NCI-H2171 (cell line): ENCODE measurements at places on chromosomes 2 and 18.
A peak's percentile ranks its signal among the peaks of the same experiment; 100 is the strongest.

DNA sequence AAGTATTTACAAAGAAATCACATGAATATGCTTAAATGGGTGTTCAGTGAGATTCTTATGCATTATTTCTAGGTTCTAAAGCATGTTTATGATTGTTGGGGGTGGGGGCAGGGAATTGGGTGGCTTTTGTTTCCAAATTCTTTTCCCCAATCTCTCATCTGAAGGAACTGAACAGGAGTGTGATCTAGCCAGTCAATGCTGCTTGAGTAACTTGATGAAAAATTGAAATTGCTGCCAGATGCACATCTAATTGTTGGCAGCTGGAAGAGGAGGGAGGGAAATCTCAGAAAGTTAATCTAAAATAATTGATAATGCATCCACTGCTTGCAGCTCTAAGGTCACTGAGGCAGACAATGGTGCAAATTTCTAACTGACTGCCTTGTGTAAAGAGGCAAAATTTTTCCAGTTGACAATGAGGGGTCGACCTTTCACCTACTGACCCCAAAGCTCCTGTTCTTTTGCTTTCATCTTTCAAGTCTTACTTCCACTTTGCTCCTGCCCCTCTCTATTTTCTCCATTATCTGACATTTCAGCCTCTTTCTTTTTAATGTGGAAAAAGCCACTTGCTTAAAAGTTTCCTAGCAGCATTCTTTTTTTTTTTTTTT lies 53.3 kb downstream of the IRS1 start:
- DNase-seq = no peak

GRCh38 chr2:200770847-200771246 lies 40.9 kb upstream of the BZW1 start:
- no peak for DNase-seq

DNA sequence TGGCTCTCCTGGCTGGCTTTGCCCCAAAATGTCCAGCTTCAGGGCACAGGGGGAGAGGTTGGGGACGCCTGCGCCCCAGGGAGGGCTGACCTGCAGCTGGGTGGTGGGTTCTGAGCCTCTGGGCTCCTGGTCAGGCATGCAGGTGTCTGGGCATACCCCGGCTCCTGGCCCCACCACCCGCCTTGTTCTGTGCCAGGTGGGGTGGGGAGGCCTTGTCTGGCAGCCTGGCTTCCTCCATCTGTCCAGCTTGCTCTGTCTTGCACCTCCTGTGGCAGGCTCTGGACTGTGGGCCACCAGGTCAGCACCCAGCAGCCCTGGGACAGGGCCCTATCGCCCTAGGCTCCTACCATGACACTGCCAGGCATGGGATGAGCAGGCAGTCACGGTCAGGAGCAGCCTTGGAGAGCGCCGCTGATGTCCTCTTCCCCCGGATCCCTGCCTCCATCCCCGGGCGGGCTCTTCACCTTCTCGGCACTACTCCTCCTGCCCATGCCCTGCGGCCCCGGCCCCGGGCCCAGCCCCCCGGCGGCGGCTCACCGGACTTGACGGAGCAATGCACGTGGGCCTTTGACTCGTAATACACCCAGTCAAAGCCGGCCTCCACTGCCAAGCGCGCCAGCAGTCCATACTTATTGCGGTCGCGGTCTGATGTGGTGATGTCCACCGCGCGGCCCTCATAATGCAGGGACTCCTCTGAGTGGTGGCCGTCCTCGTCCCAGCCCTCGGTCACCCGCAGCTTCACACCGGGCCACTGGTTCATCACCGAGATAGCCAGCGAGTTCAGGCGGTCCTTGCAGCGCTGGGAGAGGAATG lies 3.6 kb downstream of the IHH start:
- DNase-seq = no peak

DNA sequence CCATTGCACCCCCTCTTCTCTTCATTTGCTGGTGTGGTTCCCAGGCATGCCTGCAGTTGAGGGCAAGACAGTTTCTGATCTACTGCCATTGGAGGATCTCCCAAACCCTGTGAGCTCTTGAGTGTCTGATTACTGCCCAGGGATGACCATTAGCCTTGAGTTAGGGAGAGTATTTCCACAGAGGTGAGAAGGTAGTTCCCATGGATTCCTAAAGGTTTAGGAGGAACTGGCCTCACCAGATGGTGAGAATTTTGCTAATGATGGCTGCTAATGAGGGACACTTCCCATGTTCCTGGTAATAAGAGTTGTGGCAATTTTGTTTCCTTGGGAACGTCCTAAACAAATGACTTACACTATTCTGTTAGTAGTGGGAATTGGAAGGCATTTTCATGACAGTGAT lies 42.5 kb downstream of the PTPRM start:
- DNase-seq = no peak

GRCh38 chr2:144115739-144116291 lies 404.1 kb downstream of the ZEB2 start:
- DNase-seq = no peak

- no peak for DNase-seq
Observed at GRCh38 chr2:237280229-237280628, 133.7 kb downstream of the COL6A3 start.

DNA sequence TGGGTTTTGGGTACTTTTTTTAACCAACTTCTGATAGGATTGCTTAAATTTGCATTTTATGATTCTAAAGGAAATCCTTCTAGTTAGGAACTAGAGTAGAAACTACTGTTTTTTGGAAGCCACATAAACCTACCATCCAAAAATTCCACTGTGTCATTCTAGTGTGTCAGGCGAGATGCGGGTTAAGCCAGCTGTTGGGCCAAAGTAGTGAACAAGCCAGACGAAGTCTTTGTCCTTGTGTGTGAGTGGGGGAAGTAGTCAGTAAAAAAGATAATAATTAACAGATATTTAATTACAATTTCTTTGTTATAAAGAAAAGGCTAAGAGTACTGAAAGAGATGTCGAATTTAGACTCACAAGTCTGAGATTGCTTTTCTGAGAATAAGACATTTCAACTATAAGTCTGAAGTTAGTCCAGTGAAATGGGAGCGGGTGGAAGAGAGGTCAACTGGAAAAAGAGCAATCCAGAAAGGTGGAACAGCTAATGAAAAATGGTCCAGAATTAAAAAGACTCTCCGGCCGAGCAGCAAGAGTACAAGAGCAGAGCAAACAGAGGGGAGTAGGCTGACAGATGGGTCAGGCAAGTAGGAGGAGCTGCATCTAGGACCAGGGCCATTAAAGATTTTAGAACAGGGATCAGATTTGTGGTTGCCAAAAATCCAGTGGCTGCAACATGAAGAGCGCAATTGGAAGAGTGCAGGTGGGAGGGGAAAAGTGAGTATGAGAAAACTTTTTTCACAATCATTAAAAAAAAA lies 1.5 kb downstream of the EPB41L5 start:
- peak; percentile 23 for DNase-seq

- DNase-seq = no peak
Observed at GRCh38 chr2:145692971-145693478, 1173.1 kb upstream of the ZEB2 start.

DNA sequence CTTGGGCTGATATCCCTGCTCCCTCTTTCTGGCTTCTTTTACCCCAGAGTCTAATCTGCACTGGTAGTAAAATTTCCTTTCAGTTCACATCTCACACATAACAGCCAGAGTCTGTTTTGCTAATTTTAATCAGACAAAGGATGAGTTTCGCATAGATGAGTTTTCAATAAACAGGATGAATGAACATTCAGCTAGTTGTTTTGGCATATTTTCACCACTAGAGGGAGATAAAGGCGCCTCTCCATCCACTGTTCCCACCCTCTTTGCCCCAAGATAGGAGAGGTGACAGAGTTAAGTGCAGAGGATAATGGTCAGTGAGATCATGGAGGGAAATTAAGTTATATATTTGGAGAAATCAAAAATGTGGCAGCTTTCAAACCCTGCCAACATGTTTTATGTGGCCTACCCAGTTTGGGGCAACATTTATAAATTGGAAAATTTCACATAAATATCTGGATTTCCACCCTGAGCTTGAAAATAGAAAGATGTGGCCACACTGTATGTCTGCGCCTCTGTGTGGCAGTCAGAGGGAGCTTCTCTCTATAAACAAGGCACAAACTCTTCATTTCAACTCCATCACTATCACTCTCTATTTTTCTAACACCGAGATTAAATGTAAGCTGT lies 48.5 kb upstream of the DTNA start:
- DNase-seq = no peak

GRCh38 chr2:194946826-194947225 lies 710.2 kb upstream of the SLC39A10 start:
- DNase-seq = no peak

DNA sequence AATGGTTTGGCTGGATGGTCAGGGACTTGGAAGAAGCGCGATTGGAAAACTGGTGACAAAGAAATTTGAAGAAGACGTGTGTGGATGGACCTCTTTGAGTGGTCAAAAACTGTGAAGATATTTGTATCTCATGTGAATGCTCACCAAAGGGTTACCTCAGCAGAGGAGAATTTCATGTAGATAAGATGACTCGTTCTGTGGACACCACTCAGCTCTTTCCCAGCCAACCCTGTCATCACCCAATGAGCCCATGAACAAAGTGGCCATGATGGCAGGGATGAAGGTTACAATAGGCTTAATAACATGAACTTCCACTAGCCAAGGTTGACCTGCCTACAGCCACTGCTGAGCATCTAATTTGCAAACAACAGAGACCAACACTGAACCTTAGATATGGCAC lies 248.3 kb downstream of the KCNE4 start:
- DNase-seq = no peak

- DNase-seq = no peak
Observed at GRCh38 chr18:25019086-25019860, 332.7 kb downstream of the ZNF521 start.

- DNase-seq = peak; percentile 19
Observed at GRCh38 chr2:62338111-62338510, 142.2 kb downstream of the B3GNT2 start.

- no peak for DNase-seq
Observed at GRCh38 chr2:174086708-174087107, 121.5 kb upstream of the SP3 start.
